Thymus (tissue), 14 donors: ENCODE measurements at places on chromosomes 16 and 17.

- DNase-seq = no peak
Observed at GRCh38 chr16:48526058-48526957, 83.7 kb downstream of the N4BP1 start.

- DNase-seq = no peak
Observed at GRCh38 chr16:87207509-87207908, 109.7 kb downstream of the C16orf95 start.

GRCh38 chr16:82609140-82609539 is 17.6 kb upstream of the CDH13 start:
- DNase-seq = no peak

GRCh38 chr17:14777291-14777690 is 476.4 kb downstream of the HS3ST3B1 start:
- no peak for DNase-seq

- no peak for DNase-seq
Observed at GRCh38 chr16:85077039-85077438, 35.2 kb downstream of the CIBAR2 start.

GRCh38 chr16:4056161-4057105 is 59.8 kb downstream of the ADCY9 start:
- no peak for DNase-seq

- no peak for DNase-seq
Observed at GRCh38 chr17:81171941-81172340, 5.9 kb upstream of the AATK start.

DNA sequence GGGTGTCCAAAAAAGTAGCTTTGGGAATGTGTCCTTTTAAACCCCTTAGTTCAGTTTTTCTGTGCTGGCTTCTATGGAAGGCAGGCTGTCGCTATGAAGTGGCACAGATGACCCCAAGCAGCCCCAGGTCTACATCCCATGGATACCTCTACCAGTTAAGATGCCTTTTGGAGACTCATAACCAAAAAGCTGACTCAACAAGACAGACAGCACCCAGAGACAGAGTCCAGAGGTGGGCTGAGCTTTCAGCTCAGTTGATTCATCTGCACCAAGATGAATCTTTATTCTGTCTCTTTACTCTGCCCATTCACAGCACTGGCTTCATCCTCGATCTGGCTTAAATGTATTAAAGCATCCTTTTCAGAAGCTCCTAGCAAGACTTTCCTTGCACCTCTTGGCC is 29.8 kb upstream of the RBBP6 start:
- DNase-seq = no peak

DNA sequence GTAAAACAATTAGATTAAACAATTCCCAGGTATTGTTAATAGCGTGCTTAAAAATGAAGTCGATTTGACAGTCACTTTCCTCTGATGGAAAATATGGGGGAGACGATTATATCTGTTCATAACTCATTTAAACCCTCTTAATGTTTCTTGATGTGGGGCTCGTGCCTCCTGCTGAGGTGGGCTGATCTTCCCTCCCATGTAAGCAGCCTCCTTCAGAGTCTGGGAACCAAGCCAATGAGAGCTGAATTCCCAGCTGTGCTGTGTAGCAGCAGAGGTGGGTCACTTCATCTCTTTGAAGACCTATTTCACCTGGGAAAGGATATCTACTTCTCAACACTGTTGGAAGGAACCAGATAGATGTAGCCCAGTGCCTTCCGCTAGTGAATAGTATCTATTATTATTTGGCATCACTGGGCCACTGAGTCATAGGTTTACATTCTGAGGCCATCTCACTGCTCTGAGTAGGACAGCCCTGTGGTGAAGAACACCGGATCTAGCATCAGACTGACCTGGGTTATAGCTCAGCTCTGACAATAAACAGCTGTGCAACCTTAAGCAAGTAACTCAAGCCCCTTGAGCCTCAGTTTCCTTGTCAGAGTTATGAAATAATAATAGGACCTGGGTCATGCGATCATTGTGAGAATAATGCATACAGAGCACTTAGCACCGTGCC is 85.3 kb upstream of the C16orf82 start:
- no peak for DNase-seq

GRCh38 chr17:75531721-75532072 is 6.2 kb downstream of the LLGL2 start:
- no peak for DNase-seq

- DNase-seq = no peak
Observed at GRCh38 chr17:74419928-74420411, 11.9 kb upstream of the GPRC5C start.

DNA sequence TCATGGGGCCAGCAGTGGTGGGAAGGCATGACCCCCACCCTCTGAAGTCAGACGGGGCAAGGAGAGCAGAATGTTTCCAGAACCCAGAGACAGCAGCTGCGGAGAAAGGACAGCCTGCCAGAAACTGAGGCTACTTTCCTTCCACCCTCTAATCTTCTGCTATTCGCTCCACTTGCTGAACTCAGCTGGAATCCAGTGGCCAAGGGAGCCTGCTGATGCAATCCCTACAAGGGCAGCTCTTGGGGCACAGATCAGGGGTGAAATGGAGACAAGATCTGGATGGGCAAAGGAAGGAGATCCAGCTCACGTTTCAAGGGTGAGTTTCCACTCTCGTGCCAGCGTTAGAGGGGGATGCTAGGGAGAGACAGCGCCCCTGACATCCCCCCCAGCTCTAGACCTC is 479.1 kb downstream of the SLC39A11 start:
- no peak for DNase-seq

GRCh38 chr17:65022751-65023700 is 33.5 kb downstream of the GNA13 start:
- DNase-seq = no peak

- DNase-seq = no peak
Observed at GRCh38 chr17:57145347-57145746, 60.3 kb downstream of the AKAP1 start.

GRCh38 chr17:64355536-64356303 is 34.9 kb downstream of the PECAM1 start:
- DNase-seq = no peak
